Cardiac septum (tissue), 1 donor: ENCODE measurements at places on chromosomes 16 and 17. TPM values are rescaled to one million over a fixed set of nuclear protein-coding genes. Genes with fewer than 3 reads are reported as not detected.

GRCh38 chr17:12727076-12727760 lies 61.5 kb downstream of the MYOCD start:
- no peak for DNase-seq

Gene CSH1
- not detected for total RNA-seq

GRCh38 chr17:4411201-4411600 lies 22.5 kb upstream of the SPNS3 start:
- DNase-seq: no peak

GRCh38 chr16:66851166-66851964 lies 7.2 kb downstream of the CA7 start:
- no peak for DNase-seq

Gene SLC5A2
- total RNA-seq: not detected

DNA sequence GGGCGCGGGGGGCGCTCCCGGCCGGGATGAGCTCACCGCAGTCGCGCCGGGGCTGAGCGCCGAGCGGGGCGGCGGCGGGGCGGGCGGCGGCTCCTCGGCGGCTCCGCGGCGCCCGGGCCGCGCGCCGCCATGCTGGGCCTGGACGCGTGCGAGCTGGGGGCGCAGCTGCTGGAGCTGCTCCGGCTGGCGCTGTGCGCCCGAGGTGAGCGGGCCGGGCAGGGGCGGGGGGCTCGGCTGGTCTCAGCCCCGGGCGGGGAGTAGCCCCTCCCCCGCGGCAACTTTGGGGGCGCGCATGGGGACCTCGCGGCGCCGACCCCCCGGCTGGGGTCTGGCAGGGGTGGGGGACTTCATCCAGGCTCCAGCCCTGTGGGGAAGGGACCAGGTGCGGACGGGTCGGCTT lies at the start of gene ARHGDIG:
Gene ARHGDIG (plus strand): TSS at position 40 of the 400 bp plus-strand sequence. CDS start 90 bp downstream, at position 130.
- no peak for DNase-seq

Gene MYH11
- total RNA-seq: 62.2 TPM

DNA sequence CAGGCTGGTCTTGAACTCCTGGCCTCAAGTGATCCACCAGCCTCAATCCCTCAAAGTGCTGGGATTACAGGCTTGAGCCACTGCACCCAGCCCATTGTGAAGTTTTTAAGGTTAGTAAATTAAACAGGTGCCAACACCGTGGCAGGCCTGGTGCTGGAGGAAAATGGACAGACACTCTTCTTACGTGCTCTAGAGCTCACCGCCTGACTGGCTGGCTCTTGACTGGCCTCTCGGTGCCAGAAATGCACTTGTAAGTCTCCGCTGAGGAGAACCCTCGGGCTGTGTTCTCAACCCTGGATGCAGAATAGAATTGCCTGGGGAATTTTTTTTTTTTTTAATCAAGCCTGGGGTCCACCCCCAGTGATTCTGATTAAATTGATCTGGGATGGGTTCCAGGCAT lies 10.3 kb upstream of the HAS3 start:
- no peak for DNase-seq

DNA sequence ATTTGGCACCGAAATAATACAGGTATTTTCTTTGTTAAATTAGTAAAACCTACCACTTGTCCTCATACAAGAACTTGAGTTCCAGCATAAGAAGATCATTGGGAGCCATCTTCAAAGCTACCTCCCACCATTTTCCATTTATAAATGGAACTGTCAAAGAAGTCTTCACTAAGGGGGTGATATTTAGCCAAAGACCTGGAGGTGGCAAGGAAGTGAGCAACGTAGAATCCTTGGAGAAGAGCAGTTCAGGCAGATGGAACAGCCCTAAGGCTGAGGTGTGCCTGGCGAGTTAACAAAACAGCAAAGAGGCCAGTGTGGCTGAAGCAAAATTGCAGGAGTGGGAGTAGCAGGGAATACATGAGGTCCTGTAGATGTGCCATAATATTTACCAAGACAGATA lies 1.8 kb downstream of the KCNJ16 start:
- no peak for DNase-seq

Gene TMEM132E
- 0.43 TPM for total RNA-seq

Gene IL4R
- 22.0 TPM for total RNA-seq

DNA sequence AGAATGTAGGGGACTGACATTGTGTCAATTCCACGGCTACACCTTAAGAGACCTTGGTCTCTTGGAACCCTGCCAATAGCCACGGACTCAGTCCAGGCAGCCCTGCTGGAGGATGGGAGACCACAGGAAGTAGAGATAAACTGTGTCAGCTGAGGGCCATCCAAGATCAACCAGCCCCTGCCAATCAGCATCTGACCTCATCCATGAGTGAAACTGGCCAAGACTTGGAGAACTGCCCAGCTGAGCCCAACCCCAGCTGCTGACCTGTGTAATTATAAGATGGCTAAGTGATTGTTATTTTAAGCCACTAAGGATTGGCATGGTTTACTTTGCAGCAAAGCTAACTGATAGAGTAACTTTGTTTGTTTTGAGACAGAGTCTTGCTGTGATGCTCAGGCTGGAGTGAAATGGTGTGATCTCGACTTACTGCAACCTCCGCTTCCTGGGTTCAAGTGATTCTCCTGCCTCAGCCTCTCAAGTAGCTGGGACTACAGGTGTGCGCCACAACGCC lies 13.3 kb upstream of the YWHAE start:
- DNase-seq: peak; percentile 85

GRCh38 chr16:68700831-68701230 lies 36.3 kb upstream of the CDH1 start:
- DNase-seq: no peak

Gene SRL
- 400 TPM for total RNA-seq

DNA sequence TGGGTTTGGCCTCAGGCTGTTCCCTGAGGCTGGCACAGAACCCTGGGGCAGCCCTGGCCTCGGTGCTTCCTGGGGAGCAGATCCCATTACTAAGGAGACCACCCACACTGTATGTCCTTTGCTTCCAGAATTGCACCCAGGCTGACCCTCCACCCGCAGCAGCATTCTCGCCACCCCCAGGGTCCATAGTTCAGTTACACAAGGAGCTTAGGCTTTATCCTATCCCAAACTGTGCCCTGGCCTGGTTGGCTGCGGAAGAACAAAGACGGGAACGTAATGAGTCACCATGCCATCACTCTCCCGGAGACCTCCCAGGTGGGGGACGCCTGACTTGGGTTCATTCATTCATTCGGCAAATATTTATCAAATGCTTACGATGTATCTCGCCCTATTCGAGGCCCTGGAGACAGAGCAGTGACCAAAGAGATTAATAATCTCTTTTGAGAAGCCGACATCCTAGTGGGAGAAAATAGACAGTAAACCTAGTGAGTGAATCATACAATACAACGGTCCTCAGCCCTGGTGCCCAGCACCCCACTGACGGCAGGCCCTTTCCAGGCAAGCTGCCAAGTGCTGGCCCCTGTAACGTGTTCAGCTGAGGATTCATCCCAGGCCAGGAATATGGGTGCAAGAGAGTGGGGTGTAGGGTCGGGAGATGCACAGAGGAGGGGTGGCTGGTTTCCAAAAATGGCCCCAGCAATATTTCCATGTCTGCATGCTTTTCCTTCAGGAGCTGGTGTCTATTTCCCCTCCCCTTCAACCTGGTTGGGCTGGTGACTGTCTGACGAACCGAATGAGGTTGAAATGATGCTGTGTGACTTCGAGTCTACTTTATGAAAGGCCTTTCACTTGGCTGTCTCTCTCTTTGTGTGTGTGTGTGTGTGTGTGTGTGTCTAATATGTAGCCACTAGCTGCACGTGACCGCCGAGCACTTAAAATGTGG lies 134.2 kb downstream of the MGAT5B start:
- no peak for DNase-seq

Gene TM4SF5
- total RNA-seq: not detected

DNA sequence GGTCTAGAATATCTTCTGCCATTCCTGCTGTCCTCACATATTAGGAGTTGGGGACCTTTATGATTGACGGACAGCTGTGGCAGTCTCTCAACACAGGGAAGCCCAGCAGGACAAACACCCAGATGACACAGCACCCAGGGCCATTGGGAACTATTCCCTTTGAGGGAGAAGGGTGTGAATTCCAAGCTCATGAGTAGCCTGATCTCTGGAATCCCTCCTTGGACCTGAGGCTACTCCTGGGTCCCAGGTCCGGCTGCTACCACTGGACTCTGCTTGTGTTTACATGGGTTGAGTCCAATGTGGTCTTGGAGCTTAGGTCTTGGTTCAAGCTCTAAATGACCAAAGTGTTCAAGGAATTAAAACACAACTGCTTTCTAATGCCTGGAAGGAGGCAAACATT lies 78.9 kb downstream of the SLC6A2 start:
- no peak for DNase-seq

Gene TVP23A
- 0.13 TPM for total RNA-seq

GRCh38 chr16:4847774-4848587 lies 700 bp downstream of the UBN1 start:
- DNase-seq: peak; percentile 80

- no peak for DNase-seq
These were observed 308.0 kb downstream of the GRIN2A start for GRCh38 chr16:9874219-9874618.

Gene MPV17L
- total RNA-seq: 5.4 TPM

Gene CDC6
- 0.75 TPM for total RNA-seq
